ENCODE measurements at places on chromosomes 1 and 21.

- no peak for DNase-seq
Observed at GRCh38 chr1:155650231-155650757, 38.3 kb downstream of the YY1AP1 start.

DNA sequence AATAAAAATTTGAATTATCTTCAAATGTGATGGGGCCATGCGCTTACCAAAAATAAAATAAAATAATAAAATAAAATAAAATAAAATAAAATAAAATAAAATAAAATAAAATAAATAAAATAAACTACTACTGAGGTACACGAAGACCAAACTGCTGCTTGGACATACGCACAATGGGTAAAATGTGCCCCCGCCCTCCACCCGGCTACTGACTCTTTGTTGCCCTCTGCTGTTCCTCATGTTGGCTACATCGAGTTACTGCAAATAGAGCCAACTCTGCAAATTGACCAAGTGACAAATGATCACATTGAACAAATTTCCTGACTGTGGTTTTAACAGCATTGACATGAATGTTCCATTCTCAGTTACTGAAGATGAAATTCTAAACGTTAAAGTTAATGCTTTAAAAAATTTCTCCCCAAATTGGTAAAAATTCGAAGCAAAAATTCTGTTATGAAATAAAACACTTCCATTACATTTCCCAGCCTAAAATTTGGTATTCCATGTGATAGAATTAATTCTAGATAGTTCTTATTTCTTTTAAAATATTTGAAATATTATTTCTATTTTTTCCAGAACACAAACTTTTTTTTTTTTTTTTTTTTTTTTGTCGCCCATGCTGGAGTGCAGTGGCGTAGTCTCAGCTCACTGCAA lies 18.8 kb upstream of the MAP1LC3C start:
- DNase-seq, result no peak

GRCh38 chr21:44766818-44767354 lies 34.7 kb downstream of the UBE2G2 start:
- DNase-seq, result no peak

GRCh38 chr1:180153032-180153431 lies 1.6 kb upstream of the QSOX1 start:
- DNase-seq, result peak; percentile 31

- no peak for DNase-seq
Observed at GRCh38 chr1:57302812-57303596, 120.9 kb downstream of the DAB1 start.

DNA sequence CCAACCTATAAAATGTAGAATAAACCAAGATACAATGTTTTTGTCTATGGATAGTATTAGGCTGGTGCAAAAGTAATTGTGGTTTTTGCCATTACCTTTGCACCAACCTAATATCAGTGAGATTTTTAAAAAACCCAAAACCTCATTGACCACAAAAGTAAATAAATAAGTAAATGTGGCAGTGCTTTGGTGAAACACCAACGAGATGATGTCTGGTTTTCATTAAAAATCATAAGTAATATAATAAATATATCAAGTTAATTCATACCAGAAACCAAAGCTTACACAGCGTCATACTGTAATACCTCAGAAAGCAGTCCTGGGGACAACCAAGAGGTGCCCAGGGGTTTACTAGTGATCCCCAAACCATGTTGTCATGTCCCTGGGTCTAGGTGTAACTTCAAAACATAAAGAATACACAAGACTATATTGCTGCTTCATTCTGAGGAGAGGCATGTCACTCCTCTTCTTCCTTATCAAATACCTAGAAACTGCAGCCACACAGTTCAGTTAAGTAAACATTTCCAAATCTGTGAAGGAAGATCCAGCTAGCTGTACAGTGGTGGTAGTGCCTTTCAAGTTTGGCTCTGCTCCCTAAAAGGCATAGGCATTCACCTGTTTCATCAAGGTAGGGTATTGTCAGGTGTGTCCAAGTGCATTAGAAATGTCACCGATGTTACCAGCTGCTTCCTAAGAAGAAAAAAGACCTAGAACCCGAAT lies 51.6 kb upstream of the ZC3H11B start:
- DNase-seq, result no peak

- no peak for DNase-seq
Observed at GRCh38 chr21:41399246-41399800, 26.7 kb upstream of the MX1 start.

GRCh38 chr1:234934611-234935033 lies 194.0 kb downstream of the TOMM20 start:
- peak; percentile 74 for DNase-seq

DNA sequence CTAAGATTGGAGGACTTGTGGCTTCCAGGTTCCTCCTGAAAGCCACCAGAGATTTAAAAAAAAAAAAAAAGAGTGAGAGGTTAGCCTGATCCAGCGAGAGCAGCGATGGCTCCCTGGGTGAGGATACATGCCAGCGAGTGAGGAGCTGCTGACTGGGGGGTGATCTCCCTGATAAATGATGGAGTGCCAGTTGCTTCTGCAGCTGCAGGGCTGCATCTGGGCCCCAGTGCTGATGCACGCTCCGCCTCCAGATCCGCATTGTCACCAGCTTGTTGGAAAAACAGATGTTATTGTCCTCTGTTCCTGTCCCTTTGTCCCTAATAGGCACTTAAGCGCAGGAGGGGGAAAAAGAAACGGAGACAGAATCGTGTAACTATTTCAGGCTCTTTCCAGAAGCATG lies 28.6 kb downstream of the UBIAD1 start:
- DNase-seq, result no peak

DNA sequence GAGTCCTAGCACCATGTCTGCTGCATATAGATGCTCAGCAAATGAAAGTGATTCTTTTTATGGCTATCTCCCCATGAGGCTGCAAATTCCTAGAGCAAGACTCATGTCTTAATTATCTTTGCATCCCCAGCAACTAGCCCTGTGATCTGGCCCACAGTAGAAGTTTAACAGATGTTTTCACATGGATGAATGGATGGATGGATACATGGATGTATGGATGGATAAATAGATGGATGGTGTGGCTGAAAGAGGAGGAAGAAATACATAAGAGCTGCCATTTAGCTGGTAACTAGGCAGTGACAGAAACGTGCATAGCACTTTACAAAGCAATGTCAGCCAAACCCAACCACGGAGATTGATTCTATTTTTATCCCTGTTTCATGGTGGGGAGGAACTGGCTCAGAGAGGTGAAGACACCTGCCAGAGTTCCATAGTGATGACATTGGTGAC lies 32.7 kb upstream of the ZBTB40 start:
- DNase-seq, result no peak

- no peak for DNase-seq
Observed at GRCh38 chr1:62082456-62083363, 111.9 kb upstream of the L1TD1 start.

- no peak for DNase-seq
Observed at GRCh38 chr1:209616366-209617046, 33.0 kb downstream of the CAMK1G start.

- no peak for DNase-seq
Observed at GRCh38 chr1:44424747-44425146, 19.7 kb downstream of the RNF220 start.

DNA sequence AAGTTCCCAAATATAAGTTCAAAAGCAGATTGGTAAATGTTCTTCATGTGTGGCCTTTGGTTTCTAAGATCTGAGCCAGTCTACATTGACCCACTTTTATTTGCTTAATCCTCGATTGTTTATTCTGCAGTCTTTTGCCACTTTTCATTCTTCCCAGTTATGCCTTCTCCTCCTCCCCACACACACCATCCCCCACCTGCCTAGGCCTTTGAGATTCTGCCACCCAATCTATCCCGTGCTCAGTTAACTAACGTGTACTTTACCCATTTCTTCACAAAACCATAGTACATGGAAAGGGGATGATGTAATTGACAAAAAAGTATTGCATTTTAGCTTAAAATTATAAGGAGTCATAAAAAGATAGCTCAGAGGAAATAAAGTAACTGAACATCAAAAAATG lies 3.7 kb downstream of the CFH start:
- DNase-seq, result no peak

DNA sequence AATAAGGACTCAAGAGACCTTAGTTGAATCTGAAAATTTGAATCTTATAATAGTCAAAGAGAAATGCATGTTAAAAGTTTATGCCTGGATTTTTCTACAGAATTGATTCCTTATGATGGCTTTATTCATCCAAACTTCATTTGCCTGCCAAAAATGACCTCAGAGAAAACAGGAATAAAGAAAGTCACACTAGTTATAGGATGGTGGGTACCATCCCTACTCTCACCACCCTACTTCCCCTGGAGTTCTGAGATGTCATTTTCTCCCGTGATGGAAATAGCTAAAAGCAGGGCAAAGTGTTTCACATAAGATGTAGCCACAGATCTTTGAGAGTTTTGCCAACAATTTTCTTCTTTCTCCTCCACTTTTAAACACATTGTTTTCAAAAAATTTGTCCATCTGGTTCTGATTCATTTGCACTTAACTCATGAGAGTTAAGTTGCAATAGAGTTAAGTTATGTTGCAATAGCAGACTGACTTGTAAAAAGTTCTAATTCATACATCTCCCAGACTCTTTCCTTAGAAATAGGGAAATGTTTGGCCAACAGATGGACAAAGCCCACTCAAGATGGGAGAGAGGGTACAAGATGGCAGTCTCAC lies 384.6 kb downstream of the PLPP3 start:
- no peak for DNase-seq

- DNase-seq, result no peak
Observed at GRCh38 chr1:198890214-198890930, 251.5 kb downstream of the PTPRC start.

DNA sequence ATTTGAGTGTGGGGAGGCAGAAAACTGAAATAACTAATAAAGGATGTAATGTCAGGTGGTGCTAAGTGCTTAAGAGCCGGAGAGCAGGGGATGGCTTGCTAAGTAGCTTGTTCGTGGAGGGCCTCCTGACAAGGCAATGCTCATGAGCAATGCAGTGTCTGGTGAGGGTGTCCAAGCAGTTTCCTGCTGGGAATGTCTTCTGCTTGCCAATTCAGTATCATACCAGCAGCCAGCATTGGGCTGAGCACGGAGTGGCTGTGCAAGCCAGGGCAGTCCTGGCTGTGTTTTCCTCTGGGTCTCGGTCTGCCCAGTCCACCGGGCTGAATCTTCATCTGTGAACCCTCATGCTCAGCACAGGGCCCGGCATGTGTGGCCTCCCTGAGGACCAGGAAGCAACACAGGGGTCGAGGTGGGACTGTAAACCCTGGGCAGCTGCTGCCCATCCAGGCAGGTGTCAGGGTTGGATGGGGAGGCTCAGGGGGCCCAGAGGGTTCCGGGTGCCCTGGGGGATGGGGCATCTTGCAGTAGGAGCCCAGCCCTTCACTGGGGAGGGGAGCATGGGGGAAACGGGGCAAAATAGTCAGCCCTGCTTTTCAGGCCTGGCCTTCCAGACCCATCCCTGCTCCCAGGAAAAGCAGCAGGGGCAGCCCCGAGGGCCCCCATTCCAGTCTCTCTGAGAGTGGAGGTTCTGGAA lies 27.5 kb downstream of the EDN2 start:
- DNase-seq, result no peak

DNA sequence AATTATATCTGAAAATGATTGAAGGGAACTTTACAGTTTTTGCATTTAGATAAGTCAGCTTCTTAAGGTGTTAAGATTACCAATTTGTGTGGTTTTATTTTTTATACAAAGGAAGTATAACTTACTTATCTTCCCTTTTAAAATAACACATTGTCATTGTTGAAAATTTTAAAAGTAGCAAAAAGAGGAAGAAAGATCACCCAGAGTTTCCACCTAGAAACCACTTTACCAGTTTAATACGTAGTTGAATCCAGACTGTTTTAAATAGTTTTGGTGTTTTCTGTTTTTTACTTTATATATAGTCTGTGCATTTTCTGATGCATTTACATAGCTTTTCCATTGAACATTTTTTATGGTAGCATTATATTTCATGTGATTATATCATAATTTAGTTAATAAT lies 6.1 kb downstream of the CCDC18 start:
- no peak for DNase-seq

GRCh38 chr1:33814166-33814565 lies 49.7 kb upstream of the HMGB4 start:
- no peak for DNase-seq

GRCh38 chr1:1330366-1331067 lies 563 bp upstream of the TAS1R3 start:
- DNase-seq, result no peak

- DNase-seq, result no peak
Observed at GRCh38 chr1:239169276-239169675, 217.1 kb upstream of the CHRM3 start.

DNA sequence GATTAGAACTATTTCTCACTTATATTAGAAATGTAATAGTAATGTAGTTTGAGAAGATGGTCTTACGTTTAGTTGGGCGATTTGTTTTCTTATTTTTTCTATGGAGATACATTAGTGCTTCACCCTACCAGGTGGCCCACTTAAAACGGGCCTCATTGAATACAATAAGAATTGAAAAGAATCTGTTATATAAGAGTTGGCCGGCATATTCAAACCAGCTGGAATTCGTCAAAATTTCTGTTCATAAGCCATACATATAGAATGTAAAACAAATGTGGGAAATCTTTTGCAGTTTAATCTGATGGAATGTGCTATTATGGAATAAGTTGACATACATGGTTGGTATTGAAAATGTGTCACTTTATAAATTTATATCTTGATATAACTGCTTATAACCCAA lies 96.4 kb upstream of the C1orf105 start:
- no peak for DNase-seq

GRCh38 chr1:47638713-47639112 lies 200.9 kb downstream of the FOXD2 start:
- DNase-seq, result no peak

DNA sequence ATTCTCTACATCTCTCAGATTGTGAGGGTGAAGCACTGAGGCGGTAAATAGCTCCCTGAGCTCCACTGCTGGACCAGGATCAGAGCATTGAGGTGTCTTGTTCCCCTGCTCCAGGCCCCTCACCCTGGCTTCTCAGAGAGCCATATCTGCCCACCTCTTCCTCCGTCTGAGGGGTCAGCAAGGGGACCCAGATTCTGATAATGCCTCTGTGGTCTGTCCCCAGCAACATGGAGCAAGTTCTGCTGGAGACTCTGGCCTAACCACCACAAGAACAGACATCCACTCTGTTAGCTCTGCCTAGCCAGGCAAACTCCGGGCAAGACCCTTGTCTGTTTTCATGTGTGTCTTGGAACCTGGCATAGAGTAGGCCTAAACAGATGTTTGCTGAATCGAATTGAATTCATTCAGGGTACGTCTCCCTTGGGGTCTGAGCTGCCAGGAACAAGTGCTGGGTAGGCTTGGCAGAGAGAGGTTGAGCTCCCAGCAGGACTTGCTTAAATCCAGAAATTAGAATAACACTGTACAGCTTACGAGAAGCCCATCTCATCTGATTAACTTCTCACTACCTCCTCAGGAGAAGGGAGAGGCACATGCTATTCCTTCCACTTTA lies 2.3 kb downstream of the TRAF5 start:
- peak; percentile 79 for DNase-seq

GRCh38 chr1:14568716-14569355 lies 29.6 kb upstream of the KAZN start:
- DNase-seq, result no peak

GRCh38 chr1:30741239-30741894 lies 16.2 kb downstream of the LAPTM5 start:
- no peak for DNase-seq

DNA sequence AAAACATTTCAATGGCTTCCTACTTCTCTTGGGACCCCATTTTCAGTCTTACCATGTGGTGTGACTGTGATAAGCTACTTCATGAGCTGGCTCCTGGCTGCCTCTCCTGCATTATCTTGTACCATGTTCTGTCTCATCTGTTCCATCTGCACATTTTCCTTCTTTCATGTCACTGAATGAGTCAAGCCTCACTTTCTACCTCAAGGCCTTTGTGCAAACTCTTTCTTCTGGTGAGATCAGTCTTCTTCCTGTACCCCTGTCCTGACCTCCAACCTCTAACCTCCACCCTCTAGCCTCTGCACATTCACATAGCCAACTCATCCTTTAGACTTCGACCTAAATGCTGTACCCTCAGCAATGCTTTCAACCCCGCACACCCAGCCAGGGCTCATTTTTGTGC lies 9.6 kb upstream of the FAM78B start:
- peak; percentile 8 for DNase-seq
